Activated T-helper 2 cell treated with anti-CD3 and anti-CD28 coated beads, Interferon-gamma antibody, Interleukin-2, Interleukin-4, amounts not matched to agents 10 μg/mL and 5 μg/mL and 100 μg/mL, durations not matched to agents 14 hours and 24 hours and 36 hours (primary cell): ENCODE measurements at places on chromosomes 3 and 15.

- no peak for DNase-seq
- H3K27me3 ChIP-seq, result no peaks in the 10 kb centered on the region
- peaks cover 26% of the 10 kb centered on the region for H3K4me1 ChIP-seq
- H3K36me3 ChIP-seq, result peaks cover 72% of the 10 kb centered on the region
Measured at GRCh38 chr15:59035201-59035600, 47.7 kb downstream of the RNF111 start.

DNA sequence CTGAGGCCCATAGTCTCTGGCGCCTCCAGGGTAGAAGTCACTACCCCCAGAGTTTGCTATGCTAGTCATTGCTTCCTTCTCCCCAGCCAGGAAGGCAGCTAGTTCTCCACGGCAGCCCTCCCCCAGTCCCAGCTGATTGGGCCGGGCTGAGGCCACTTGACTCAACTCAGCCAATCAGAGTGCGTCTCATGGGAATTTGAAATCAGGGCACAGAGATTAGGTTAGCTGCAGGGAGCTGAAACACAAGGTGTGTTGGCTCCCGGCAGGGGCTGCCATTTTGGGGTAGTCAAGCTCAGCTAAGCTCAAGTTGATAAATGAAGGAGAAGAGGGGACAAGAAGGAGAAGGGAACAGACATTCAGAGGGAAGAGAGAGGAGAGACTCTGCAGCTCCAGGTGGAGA, 32.8 kb downstream of the LINGO1 start:
- no peak overlapping the region for H3K4me3 ChIP-seq
- H3K4me1 ChIP-seq, result no peaks in the 10 kb centered on the region
- no peaks in the 10 kb centered on the region for H3K36me3 ChIP-seq
- no peak for DNase-seq
- peaks cover 6% of the 10 kb centered on the region for H3K27me3 ChIP-seq

DNA sequence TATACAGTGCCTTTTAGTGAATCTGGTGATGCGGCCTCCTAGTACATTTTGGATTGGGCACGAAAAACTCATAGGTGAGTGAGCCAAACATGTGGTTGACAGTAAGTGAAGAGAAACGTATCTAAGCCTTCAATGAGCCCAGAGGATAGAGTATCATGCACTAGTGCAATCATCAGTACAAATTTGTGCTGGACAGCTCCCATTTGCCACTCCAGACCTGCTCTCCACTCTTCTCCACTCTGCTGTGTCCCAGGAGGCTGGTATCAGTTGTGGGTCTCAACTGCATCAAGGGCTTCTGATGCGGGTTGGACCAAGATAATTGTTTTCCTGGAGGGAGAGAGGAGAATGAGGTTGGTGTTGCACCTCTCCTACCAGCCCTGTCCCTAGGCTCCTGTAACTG, 9.1 kb upstream of the RASGRF1 start:
- peaks cover 21% of the 10 kb centered on the region for H3K27me3 ChIP-seq
- DNase-seq, result no peak
- H3K4me3 ChIP-seq, result no peak overlapping the region
- H3K4me1 ChIP-seq, result no peaks in the 10 kb centered on the region

DNA sequence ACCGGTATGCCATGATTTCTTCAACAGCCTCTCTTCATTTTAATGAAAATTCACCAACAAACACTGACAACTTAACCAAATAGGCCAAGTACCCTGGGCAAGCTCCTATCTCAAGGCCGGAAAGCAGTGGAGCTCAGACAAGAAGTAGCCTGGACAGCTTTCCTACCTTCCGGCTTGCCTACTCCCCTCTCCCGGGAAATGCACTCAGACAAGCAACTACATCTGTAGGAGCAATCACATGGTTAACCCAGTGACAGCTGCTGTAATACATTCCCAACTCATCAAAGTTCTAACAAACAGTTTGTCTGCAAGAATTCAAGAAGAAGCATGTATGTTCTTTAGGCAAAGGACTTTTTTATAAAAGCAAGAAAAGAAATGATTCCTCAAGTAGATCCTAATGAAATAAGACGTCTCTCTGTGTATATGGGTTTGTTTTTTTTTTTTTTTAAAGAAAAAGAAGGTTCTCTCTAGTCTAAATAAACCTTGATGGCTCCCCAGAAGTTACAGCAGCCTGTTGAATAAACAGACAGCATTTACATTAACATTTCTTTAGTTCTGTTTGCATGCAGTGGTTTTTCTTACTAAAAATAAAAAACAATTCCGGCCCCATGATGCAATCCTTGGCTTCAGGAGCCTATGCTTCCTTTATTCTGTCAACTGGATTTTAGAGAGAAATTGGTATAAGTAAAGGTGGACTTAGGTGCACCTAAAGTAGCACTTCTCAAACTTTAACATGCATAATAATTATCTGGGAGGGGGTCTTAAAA, 278.7 kb downstream of the NEK10 start:
- no peaks in the 10 kb centered on the region for H3K4me1 ChIP-seq
- DNase-seq, result no peak
- H3K27ac ChIP-seq, result no peak overlapping the region
- H3K27me3 ChIP-seq, result no peaks in the 10 kb centered on the region
- no peak overlapping the region for H3K4me3 ChIP-seq

DNA sequence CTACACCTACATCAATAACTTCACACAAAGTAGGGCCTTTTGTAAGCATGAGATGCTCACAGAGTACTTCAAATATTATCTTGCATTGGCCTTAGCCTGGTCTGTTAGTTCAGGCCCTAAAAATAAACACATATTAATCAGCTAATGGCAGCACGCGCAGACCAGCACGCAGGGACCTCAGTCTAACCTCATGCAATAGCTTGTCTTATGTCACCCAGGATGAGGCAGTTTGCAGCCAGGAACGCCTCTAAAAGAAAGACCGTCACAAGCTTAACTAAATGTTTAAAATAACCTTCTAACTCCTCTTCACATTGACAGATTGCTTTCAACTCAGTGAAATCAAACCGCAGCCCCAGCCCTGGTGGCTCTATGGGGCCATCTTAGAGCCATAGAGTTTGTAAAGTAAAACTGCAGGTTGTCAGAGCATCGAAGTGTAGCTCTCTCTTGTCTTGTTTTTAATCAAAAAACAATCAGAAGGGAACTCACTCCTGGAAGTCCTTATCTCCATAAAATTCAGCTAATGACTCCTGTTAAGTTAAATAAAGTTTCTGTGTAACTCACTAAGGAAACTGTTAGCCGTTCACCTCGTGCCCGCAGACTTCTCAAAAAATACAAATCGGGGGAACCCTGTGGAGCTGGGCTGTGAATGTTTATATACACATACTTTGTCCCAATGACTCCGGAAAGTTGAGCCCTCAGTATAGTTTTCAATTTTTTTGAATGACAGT, 212.6 kb downstream of the CDIN1 start:
- no peaks in the 10 kb centered on the region for H3K27me3 ChIP-seq
- no peaks in the 10 kb centered on the region for H3K4me1 ChIP-seq
- no peak overlapping the region for H3K4me3 ChIP-seq
- no peak overlapping the region for H3K27ac ChIP-seq
- H3K36me3 ChIP-seq, result no peaks in the 10 kb centered on the region

- no peaks in the 10 kb centered on the region for H3K4me1 ChIP-seq
- H3K27me3 ChIP-seq, result no peaks in the 10 kb centered on the region
- H3K27ac ChIP-seq, result no peak overlapping the region
- no peak for DNase-seq
- no peak overlapping the region for H3K4me3 ChIP-seq
- no peaks in the 10 kb centered on the region for H3K36me3 ChIP-seq
Measured at GRCh38 chr15:26790118-26790517, 17.3 kb upstream of the GABRB3 start.

GRCh38 chr3:45612138-45612537, 17.6 kb downstream of the LIMD1 start:
- H3K27me3 ChIP-seq, result no peaks in the 10 kb centered on the region
- DNase-seq, result no peak
- H3K4me3 ChIP-seq, result no peak overlapping the region
- peaks cover 34% of the 10 kb centered on the region for H3K4me1 ChIP-seq
- H3K36me3 ChIP-seq, result peaks cover 29% of the 10 kb centered on the region
- no peak overlapping the region for H3K27ac ChIP-seq

DNA sequence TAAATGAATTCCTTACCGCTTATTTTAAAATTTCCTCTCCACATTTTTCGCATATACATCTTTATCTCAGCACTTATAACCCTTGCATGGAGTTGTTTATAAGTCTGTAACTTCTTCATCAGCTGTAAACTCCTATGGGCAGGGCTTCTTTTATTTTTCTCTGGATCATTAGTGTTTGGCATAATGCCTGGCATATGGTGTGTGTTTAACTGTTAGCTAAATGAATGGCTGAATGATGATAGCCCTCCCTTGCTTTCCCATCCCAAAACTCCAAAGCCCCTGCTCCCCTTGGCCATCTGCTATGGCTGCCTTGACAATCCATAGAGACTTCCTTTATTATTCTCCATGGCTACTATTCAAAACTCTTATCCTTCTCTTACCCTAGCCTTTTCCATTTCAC, 48.1 kb upstream of the SEMA6D start:
- no peak overlapping the region for H3K4me3 ChIP-seq
- no peak for DNase-seq
- H3K27me3 ChIP-seq, result no peaks in the 10 kb centered on the region
- H3K36me3 ChIP-seq, result no peaks in the 10 kb centered on the region
- no peak overlapping the region for H3K27ac ChIP-seq

DNA sequence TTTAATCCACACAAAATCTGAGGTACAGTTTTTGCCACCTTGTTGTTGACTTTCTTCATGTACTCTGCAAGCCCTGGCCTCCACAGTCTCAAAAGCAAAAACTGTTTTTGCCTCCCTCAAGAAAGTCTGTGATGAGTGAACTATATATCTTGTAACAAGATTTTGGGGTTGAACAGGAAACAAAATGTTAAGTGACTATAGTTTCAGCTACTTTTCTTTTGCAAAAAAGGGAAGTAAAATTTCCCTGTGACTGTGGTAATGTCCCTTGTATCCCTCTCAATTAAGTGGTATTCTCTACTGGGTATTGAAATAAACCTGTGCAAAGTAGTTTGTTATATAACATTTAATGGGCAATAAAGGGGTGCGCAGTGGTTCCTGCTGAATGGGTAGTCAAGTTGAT, 21.3 kb upstream of the SCAANT1 start:
- H3K4me3 ChIP-seq, result peak overlapping the region; percentile 23
- peaks cover 41% of the 10 kb centered on the region for H3K36me3 ChIP-seq
- peak overlapping the region; percentile 71 for H3K27ac ChIP-seq
- no peaks in the 10 kb centered on the region for H3K27me3 ChIP-seq

GRCh38 chr3:53303957-53304356, 43.4 kb downstream of the DCP1A start:
- no peaks in the 10 kb centered on the region for H3K4me1 ChIP-seq
- no peak for DNase-seq
- H3K27me3 ChIP-seq, result no peaks in the 10 kb centered on the region
- H3K27ac ChIP-seq, result no peak overlapping the region
